ENCODE measurements at places on chromosomes 6 and 20. TPM values are rescaled to one million over a fixed set of nuclear protein-coding genes. Genes with fewer than 3 reads are reported as not detected.

GRCh38 chr6:89985751-89986493 is 91.7 kb downstream of the GJA10 start:
- DNase-seq, result no peak

DNA sequence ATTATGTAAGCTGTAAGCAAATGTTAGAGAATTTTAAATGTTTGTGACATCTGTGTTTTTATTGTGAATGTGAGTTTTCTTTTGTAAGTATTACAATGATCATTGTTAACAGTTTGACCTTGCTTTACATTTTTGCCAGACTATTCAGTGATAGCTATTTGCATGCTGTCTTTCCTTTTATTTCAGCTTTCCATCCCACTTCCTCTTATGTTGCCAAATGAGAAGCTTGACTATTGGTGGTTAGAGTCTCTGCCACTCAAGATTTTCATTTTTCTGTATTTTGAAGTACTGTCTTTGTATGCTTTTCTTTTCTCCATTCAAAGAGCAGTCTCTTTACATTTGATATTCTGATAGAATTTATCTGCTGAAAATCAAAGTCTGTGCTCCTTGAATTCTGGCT is 104.1 kb downstream of the PRIM2 start:
- DNase-seq, result no peak

- no peak for DNase-seq
Measured at GRCh38 chr20:42688576-42688975, 501.1 kb downstream of the PTPRT start.

GRCh38 chr6:138000941-138001340 is 106.3 kb downstream of the PERP start:
- DNase-seq, result no peak

- DNase-seq, result peak; percentile 23
Measured at GRCh38 chr6:111759836-111760785, 113.1 kb downstream of the FYN start.

GRCh38 chr6:130922922-130923321 is 95.7 kb downstream of the SMLR1 start:
- no peak for DNase-seq

GRCh38 chr6:144619966-144620365 is 334.8 kb downstream of the UTRN start:
- DNase-seq, result no peak

DNA sequence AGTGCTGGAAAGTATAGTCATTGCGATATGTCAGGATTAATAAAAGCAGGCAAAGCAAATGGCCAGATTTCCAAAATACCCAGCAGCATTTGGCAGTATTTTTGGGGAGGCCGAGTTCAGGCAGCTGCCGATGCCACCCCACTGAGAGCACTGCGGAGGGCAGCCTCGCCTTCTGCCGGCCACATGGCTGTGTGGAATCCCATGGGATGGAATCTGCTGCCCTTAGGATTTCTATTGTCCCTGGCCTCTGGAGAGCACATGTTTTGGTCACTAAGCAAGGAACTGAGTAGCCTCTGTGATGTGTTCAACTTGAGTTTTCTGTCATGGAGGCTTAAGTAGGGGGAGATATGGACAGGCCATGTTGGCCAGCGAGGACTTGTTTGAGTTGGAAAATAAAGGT is 123.0 kb downstream of the FARS2 start:
- no peak for DNase-seq

DNA sequence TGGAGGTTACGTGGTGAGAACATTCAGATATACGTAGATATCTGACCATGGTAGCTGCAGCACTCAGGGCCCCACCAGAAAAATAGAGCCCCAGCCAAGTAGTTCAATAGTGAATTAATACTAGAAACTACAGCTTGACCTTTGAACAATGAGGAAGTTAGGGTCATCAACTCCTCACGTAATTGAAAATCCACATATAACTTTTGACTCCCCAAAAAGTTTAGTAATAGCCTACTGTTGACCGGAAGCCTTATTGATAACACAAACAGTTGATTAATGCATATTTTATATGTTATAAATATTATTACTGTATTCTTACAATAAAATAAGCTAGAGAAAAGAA is 117.9 kb downstream of the SNX5 start:
- DNase-seq, result no peak

DNA sequence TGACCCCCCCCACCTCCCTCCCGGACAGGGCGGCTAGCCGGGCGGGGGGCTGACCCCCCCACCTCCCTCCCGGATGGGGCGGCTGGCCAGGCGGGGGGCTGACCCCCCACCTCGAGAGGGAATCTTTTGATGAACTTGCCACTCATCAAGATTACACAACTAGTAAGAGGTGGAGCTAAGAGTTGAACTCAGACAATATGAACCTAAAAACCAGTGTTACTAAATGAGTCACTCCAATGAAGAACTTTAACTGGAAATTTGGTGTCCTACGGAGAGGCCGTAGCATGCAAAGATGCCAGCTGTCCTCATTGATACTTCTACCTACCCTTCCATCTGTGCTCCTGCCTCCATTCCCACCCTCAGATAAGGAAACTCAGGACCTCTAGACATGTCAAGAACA is 42.8 kb downstream of the PFDN4 start:
- DNase-seq, result peak; percentile 27

GRCh38 chr20:50138479-50139393 is 14.8 kb downstream of the PEDS1 start:
- no peak for DNase-seq

DNA sequence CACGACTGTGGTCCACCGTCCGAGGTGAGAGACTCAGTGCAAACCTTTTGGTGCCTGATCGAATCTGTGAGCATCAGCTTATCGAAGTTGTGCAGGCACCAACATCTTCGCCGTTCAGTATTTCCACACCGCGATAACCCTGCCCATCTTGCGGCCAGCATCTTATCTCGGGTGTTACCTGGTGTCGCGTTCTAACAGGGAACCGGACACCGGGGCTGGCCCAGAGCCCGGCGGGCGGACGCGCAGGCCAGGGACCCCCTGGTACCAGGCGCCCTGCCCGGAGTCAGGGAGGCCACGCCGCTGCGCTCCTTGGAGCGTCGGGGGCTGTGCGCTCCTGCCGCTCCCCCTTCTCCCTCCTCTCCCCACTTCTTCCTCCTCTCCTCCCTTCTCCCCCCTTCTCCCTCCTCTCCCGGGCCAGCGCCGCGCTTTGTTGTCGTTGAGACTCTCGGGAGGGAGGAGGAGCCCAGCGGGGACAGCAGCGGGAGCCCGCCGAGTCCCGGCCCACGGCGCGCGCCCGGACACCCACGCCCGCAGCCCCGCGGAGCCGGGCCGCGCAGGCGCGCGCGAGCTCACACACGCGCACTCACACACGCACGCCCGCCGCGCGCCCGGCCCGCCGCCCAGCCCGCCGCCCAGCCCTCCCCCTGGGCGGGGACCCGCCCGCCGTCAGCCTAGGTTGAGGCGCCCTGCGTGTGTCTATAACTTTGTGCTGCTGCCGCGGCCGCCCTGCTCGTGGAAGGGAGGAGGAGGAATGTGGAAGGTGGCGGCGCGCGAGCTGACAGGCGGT is 1.4 kb upstream of the FOXO3 start:
- DNase-seq, result peak; percentile 51

DNA sequence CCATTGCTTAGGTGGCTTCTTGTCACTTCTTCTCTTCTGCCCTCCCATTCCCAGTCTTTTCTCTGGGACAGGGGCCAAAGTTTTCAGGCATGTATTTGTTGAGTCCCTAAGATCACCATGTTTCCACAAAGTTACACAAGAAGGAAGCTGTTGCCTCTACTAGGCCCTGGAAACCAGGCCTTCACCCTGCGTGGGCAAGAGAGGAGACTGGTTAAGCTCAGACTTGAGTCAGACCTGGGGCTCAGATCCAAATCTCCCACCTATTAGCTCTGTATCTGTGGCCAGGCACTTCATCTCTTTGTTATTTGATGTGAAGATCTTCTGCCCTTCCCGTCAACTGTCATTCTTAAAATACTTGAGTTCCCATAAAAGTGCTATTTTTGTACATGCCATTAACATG is 154.6 kb downstream of the SASH1 start:
- DNase-seq, result no peak

DNA sequence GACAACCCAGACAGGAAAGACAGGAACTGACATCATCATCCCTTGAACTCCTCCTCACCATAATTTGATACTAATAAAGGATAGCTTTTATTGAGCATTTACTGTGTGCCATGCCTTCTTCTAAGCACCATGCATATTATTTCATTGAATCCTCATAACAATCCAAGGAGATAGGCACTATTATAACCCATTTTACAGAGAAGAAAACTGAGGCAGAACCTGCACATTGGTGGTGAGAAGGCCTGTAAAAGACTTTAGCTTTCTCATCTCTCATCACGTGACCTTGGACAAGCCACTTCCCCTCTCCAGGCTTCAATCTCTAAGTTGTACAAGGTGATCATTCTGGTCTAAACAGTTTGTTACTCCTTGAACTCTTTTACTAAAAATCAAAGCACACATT is 34.5 kb upstream of the PREX1 start:
- no peak for DNase-seq

- no peak for DNase-seq
Measured at GRCh38 chr20:25600632-25601031, 15.3 kb upstream of the NINL start.

DNA sequence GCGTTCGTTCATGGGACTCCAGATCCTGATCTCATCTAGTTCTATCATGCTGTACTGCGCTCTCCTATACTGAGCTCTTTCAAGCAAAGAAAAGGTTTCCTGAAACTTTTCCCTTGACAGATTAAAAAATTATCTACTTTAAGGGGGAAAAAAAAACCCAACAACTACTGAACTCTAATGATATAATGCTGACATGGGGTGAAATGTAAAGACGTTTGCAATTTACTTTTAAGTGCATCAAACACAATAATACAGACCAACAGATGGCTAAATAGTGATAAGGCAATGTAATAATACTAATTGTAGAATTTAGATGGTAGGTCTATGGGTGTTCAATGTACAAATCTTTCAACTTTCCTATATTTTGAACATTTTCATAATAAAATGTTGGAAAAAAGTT is 16.4 kb downstream of the TOMM34 start:
- DNase-seq, result no peak

DNA sequence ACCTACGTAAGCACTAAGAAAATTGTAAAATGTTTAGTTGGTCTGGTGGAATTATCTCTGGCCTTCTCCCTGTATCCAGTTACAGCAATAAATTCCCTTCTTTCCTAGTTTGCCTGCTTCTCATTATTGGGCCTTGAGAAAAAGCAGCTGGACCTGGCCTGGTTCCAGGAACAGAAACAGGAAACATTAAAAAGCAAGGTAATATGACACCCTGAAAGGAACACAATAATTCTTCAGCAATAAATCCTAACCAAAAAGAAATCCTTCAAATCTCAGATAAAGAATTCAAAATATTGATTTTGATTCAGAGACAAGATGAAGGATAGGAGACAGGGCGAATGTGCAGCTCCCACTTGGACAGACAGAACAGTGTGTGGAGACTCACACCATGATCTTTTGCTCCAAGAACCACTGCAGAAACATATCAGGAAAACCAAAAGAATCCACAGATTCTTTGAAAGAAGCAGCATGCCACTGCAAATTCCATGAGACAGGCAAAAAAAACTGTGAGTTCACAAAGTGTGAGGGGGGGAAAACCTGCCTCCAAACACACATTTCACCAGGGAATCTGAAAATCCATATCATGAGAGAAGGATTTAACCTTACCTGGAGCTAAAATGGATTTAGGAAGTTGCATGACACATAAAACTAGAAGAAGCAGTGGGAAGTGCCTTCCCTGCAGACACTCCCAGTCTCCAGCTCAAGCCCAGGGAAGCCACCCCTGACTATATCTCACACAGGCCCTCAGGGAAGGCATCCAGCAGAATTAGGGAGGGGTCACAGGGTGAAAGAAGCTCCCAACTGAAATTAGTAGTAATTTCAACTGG is 28.9 kb downstream of the TREM1 start:
- peak; percentile 28 for DNase-seq

DNA sequence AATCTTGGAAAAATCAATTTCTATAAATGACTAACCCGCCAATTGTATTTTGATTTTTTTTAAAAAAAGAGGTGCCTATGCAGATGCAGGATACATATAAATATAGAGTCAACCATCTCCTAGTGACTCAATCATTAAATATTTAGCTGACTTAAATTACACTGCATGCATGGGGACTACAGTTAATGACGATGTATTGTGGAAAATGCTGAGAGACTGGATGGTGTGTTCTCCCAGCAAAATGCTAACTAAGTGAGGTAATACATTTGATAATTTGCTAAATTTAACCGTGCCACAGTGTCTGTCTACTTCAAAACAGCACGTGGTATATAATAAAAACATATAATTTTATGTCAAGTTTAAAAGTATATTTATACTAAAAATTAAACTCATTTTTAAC is 341.6 kb downstream of the PRKN start:
- no peak for DNase-seq

- no peak for DNase-seq
Measured at GRCh38 chr6:119121367-119121766, 42.9 kb upstream of the FAM184A start.

Gene XKR7
- total RNA-seq, result not detected

Gene NKX2-4
- total RNA-seq, result not detected

Gene PLN
- total RNA-seq, result not detected

Gene LHFPL5
- not detected for total RNA-seq

Gene SLC2A10
- total RNA-seq, result 30.2 TPM

Gene RSPO4
- total RNA-seq, result not detected

Gene OR2H2
- not detected for total RNA-seq

Gene ECI2
- 26.3 TPM for total RNA-seq

Gene REV3L
- 8.4 TPM for total RNA-seq

Gene HLA-DRA
- not detected for total RNA-seq

Gene PPP1R3G
- 1.8 TPM for total RNA-seq

Gene SPO11
- total RNA-seq, result not detected

Gene PHF10
- 13.4 TPM for total RNA-seq

Gene MAP7
- 30.8 TPM for total RNA-seq

Data from bronchial epithelial cell (primary cell).